ENCODE measurements at places on chromosomes 3 and 15. TPM values are rescaled to one million over a fixed set of nuclear protein-coding genes. Genes with fewer than 3 reads are reported as not detected.
A peak's percentile ranks its signal among the peaks of the same experiment; 100 is the strongest.

Gene KLHL40
- polyA plus RNA-seq: not detected

Gene OXTR
- 0.05 TPM for polyA plus RNA-seq

Gene RBM15B
- 12.6 TPM for polyA plus RNA-seq

Gene FRMD5
- polyA plus RNA-seq: 0.22 TPM

Gene PARP14
- polyA plus RNA-seq: 35.7 TPM

Gene SLC22A13
- 0.29 TPM for polyA plus RNA-seq

Gene ZNF662
- not detected for polyA plus RNA-seq

- no peaks in the 10 kb centered on the region for H3K4me1 ChIP-seq
- no peak overlapping the region for H3K4me3 ChIP-seq
- no peak for DNase-seq
- no peaks in the 10 kb centered on the region for H3K27me3 ChIP-seq
Observed at GRCh38 chr15:57339321-57339720, 37.0 kb upstream of the CGNL1 start.

- no peak overlapping the region for H3K4me3 ChIP-seq
- H3K4me1 ChIP-seq: no peaks in the 10 kb centered on the region
- peaks cover 5% of the 10 kb centered on the region for H3K27me3 ChIP-seq
Observed at GRCh38 chr15:56349554-56349953, 15.7 kb upstream of the TEX9 start.

- DNase-seq: no peak
- H3K36me3 ChIP-seq: peaks cover 28% of the 10 kb centered on the region
- H3K27me3 ChIP-seq: no peaks in the 10 kb centered on the region
- H3K4me3 ChIP-seq: no peak overlapping the region
Observed at GRCh38 chr3:131009698-131010097, 16.9 kb downstream of the ASTE1 start.

GRCh38 chr3:13500133-13500885 lies 20.2 kb downstream of the HDAC11 start:
- no peak overlapping the region for H3K4me3 ChIP-seq
- peaks cover 3% of the 10 kb centered on the region for H3K27me3 ChIP-seq
- no peak for DNase-seq
- no peaks in the 10 kb centered on the region for H3K4me1 ChIP-seq
- no peaks in the 10 kb centered on the region for H3K36me3 ChIP-seq

DNA sequence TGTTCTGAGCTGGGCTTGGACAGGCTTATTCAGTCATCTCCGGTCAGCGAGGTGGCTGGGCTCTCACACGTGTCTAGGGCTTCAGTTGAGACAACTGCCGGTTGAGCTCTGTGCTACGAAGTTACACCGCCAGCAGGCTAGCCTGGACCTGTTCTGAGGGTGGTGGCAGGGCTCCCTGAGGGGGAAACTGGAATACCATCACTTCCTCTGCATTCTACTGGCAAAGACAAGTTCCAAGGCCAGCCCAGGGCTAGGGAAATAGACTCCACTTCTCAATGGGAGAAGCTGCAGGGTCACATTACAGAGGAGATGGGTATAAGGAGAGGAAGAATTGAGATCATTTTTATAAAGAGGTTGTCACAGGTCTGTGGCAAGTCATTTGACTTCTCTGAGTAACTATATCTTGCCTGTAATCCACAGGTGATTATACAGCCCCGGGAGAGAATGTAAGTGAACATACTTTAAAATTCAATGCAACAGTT lies 106.8 kb upstream of the IL12A start:
- H3K4me1 ChIP-seq: no peaks in the 10 kb centered on the region
- no peak for DNase-seq
- H3K27ac ChIP-seq: no peak overlapping the region
- no peaks in the 10 kb centered on the region for H3K27me3 ChIP-seq

- H3K27me3 ChIP-seq: no peaks in the 10 kb centered on the region
- H3K4me1 ChIP-seq: peaks cover 7% of the 10 kb centered on the region
- peaks cover 13% of the 10 kb centered on the region for H3K36me3 ChIP-seq
- no peak overlapping the region for H3K27ac ChIP-seq
Observed at GRCh38 chr15:76865548-76865991, 39.6 kb downstream of the SCAPER start.

GRCh38 chr3:37985637-37986320 lies 4.8 kb upstream of the VILL start:
- H3K4me3 ChIP-seq: no peak overlapping the region
- DNase-seq: no peak
- H3K27me3 ChIP-seq: no peaks in the 10 kb centered on the region
- no peak overlapping the region for H3K27ac ChIP-seq
- H3K36me3 ChIP-seq: no peaks in the 10 kb centered on the region

DNA sequence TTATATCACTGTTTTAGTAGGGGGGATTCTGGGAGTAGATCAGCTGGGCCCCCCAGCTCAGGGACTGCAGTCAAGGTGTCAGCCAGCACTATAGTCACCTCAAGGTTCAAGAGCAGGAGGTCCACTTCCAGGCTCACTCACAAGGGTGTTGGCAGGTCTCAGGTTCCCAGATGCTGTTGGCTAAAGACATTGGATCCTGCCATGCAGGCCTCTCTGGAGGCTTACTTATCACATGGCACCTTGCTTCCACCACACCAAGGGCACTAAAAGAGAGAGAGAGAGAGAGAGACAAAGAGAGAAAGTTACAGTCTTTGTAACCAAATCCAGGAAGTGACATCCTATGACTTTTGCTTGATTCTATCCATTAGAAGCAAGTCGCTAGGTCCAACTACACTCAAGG lies 7.5 kb upstream of the PPP1R14D start:
- H3K4me1 ChIP-seq: no peaks in the 10 kb centered on the region
- H3K27me3 ChIP-seq: no peaks in the 10 kb centered on the region
- peak overlapping the region; percentile 63 for H3K27ac ChIP-seq
- no peak overlapping the region for H3K4me3 ChIP-seq
- DNase-seq: no peak
- H3K36me3 ChIP-seq: no peaks in the 10 kb centered on the region

DNA sequence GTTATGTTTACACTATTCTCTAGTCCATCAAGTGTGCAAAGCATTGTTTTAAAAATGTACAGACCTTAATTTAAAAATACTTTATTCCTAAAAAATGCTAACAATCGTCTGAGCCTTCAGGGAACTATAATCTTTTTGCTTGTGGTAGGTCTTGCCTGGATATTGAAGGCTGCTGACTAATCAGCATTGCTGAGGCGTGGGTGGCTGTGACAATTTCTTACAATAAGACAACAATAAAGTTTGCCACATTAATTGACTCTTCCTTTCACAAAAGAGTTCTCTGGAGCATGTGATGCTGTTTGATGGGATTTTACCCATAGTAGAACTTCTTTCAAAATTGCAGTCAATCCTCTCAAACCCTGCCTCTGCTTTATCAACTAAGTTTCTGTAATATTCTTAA lies 384.0 kb upstream of the TGFBR2 start:
- H3K27ac ChIP-seq: no peak overlapping the region
- DNase-seq: no peak
- no peaks in the 10 kb centered on the region for H3K36me3 ChIP-seq
- H3K27me3 ChIP-seq: no peaks in the 10 kb centered on the region
- peaks cover 4% of the 10 kb centered on the region for H3K4me1 ChIP-seq

GRCh38 chr15:48084759-48085590 lies 35.8 kb upstream of the SLC24A5 start:
- peaks cover 23% of the 10 kb centered on the region for H3K27me3 ChIP-seq
- no peaks in the 10 kb centered on the region for H3K36me3 ChIP-seq
- H3K4me3 ChIP-seq: no peak overlapping the region

- no peak for DNase-seq
- H3K27me3 ChIP-seq: no peaks in the 10 kb centered on the region
- H3K27ac ChIP-seq: no peak overlapping the region
- no peaks in the 10 kb centered on the region for H3K4me1 ChIP-seq
- no peak overlapping the region for H3K4me3 ChIP-seq
- no peaks in the 10 kb centered on the region for H3K36me3 ChIP-seq
Observed at GRCh38 chr15:95853350-95853749, 477.1 kb upstream of the NR2F2 start.

DNA sequence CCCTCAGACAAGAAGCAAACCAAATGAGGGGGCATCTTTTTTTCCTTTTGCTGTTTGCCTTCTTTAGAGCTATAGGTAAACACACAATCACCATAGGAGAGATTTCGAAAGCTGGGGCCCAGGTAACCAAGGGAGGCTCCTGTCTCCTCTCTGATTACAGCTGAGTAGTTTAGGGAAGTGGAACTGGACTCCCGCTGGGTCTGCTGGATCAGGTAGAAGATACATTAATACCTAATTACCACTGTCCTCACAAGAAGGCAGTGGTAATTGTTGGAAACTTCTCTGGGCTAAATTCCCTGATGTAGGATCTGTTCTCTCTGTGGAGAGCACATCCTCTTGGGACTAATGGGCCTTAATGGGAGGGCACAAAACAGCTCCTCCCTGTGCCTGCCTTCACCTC lies 32.7 kb downstream of the HDC start:
- H3K4me1 ChIP-seq: no peaks in the 10 kb centered on the region
- H3K36me3 ChIP-seq: no peaks in the 10 kb centered on the region
- no peaks in the 10 kb centered on the region for H3K27me3 ChIP-seq
- no peak for DNase-seq
- H3K27ac ChIP-seq: peak overlapping the region; percentile 29

DNA sequence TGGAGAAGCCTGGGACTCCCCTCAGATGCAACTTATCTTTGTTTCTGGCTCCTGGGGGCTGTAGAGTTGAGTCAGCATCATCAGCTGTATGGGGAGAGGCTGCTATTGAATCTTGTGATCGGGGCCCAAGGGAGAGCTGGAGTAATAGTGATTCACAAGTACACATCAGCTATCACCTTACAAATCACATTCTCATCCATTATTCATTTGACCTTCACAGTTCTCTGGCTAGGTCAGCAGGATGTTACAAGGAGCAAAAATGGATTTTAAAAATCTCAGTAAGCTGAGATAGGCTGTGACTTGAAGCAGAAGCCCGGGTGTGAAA lies 175.0 kb downstream of the OPA1 start:
- peaks cover 23% of the 10 kb centered on the region for H3K27me3 ChIP-seq
- no peak overlapping the region for H3K4me3 ChIP-seq
- H3K27ac ChIP-seq: no peak overlapping the region
- H3K36me3 ChIP-seq: no peaks in the 10 kb centered on the region
- no peaks in the 10 kb centered on the region for H3K4me1 ChIP-seq
- DNase-seq: no peak

DNA sequence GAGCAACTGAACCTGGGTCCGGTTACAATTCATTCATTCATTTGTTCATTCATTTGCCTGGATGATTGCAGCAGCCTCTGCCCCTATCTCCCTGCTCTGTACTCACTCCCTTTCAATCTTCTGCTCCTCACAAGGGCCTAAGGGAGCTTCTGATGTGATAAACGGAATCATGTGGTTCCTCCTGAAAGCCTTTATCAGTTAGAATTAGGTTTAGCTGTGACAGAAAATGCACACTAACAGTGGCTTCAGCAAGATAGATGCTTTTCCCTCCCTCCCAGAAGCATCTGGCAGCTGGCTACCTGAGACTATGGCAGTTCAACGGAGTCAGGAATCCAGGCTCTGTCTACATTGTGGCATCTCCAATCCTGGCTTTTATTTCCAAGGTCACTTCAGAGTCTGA lies 196.0 kb downstream of the ADAMTS9 start:
- H3K27me3 ChIP-seq: peaks cover 54% of the 10 kb centered on the region
- H3K4me3 ChIP-seq: no peak overlapping the region
- H3K27ac ChIP-seq: no peak overlapping the region
- peaks cover 2% of the 10 kb centered on the region for H3K4me1 ChIP-seq

GRCh38 chr15:40084650-40085049 lies 24.0 kb downstream of the BMF start:
- no peak overlapping the region for H3K4me3 ChIP-seq
- H3K36me3 ChIP-seq: no peaks in the 10 kb centered on the region
- no peaks in the 10 kb centered on the region for H3K27me3 ChIP-seq
- DNase-seq: no peak

GRCh38 chr3:43178891-43179366 lies 73.0 kb upstream of the POMGNT2 start:
- no peaks in the 10 kb centered on the region for H3K27me3 ChIP-seq
- H3K27ac ChIP-seq: no peak overlapping the region
- peaks cover 35% of the 10 kb centered on the region for H3K4me1 ChIP-seq
- H3K4me3 ChIP-seq: peak overlapping the region; percentile 67
- H3K36me3 ChIP-seq: peaks cover 6% of the 10 kb centered on the region
- no peak for DNase-seq

DNA sequence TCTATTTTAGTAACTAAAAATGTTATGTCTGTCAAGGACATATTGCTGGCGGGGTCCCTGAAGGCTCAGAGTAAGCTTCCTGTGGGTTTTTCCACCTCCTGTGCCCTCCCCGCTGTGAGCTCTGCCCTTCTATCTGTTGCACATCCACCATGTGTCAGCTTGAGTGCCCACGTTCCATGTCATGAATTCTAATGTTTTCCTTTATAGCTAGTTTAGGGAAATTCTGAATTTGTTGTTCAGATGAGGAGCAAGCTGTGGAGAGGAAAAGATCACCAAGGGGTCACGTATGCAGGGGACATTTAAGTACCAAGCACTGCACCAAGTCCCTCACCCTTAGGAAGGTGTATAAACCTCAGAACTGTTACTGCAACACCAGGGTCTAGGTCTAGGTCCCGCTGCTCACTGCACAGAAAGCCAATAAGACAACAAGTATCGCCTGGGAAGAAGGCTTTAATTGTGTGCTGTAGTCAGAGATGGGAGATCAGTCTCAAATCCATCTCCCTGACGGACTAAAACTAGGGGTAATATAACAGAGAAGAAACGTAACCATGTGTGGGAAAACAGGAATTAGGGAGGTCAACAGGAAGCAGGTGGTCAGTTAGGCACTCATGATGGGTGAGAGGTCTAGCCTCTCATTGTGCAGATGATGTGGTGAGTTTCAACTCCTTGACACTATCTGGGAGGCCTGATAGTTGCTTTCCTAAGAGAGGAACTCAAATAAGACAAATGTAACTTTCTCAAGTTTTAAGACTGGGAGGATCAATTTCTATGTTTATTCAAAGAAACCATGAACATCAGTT lies 9.7 kb downstream of the GP9 start:
- DNase-seq: no peak
- peaks cover 9% of the 10 kb centered on the region for H3K4me1 ChIP-seq
- peak overlapping the region; percentile 3 for H3K27ac ChIP-seq
- H3K27me3 ChIP-seq: peaks cover 8% of the 10 kb centered on the region
- H3K4me3 ChIP-seq: peak overlapping the region; percentile 3
